ENCODE measurements at places on chromosomes 13 and 19.

GRCh38 chr19:21765151-21765550, 2.2 kb downstream of the ZNF100 start:
- no peak for DNase-seq

- no peak for DNase-seq
These were observed 9.8 kb downstream of the DCAF15 start for GRCh38 chr19:13961826-13962698.

DNA sequence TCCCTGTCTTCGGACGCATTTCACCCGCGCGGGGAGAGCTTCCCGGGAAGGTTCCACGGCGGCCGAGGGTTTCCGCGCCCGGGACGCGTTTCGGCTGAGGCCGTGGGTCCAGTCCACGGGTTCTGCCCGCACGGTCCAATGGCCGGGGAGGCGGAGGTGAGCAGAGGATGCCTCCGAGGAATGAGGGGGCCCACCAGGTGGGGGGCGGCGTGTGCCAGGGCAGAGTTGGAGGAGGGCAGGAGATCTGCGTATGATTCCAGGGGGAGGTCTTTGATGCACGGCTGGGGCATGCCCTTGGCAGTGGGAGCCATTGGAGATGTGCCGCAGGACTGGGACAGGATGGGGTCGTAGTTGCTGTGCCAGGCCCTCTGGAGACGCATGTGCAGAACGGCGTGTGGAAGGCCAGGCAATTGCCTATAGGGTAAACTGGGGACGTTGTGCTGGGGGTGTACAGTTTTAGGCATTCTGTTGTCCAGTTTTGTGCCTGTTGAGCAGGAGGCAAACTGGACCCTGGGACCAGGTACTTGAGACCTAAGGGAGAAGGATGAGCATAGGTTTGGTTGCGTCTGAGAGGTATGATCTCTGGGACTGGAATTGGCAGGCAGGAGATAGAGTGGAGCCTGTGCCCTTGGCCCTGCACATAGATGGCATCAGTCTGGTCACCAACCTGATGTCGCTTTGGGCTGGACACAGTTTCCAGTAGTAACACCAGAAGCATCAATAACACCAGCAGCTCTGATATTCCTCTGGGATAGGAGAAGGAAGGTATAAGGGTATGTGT, 751 bp downstream of the ZNF584 start:
- no peak for DNase-seq

DNA sequence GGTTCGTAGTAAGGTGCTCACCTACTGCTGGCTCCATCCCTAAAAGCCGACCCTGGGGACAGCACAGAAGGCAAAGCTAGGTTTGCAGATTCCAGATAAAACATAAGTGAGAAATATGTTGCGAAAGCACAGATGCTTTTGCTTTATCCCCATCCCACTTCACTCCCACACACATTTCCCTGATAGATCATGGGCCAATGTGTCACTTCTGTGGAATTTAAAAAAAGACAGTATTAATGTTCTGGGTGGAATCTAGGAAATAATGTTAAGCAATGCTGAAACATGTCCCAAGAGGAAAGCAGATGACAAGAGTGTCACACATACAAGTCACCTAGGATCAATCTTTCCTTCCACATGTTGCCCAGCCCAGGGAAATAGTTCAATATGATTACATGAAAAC, 661.0 kb upstream of the MIR17HG start:
- no peak for DNase-seq
